ENCODE measurements at places on chromosomes 5 and 9. TPM values are rescaled to one million over a fixed set of nuclear protein-coding genes. Genes with fewer than 3 reads are reported as not detected.
A peak's percentile ranks its signal among the peaks of the same experiment; 100 is the strongest.

GRCh38 chr5:53109056-53109442 is 508 bp downstream of the MOCS2 start:
- no peak for DNase-seq

- DNase-seq, result no peak
Observed at GRCh38 chr5:77498952-77499351, 6.8 kb upstream of the WDR41 start.

DNA sequence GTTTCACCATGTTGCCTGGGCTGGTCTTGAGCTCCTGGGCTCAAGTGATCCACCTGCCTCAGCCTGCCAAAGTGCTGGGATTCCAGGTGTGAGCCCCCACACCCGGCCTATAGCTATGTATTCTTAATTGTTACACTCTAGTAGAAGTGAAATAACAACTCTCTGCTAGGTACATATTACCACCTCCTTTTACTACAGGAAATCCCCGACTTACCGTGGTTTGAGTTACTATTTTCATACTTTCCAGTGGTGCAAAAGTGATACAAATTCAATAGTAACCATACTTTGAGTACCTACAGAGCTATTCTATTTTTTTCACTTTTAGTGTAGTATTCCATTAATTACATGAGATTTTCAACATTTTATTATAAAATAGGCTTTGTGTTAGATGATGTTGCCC is 719 bp downstream of the ARL14EPL start:
- no peak for DNase-seq

DNA sequence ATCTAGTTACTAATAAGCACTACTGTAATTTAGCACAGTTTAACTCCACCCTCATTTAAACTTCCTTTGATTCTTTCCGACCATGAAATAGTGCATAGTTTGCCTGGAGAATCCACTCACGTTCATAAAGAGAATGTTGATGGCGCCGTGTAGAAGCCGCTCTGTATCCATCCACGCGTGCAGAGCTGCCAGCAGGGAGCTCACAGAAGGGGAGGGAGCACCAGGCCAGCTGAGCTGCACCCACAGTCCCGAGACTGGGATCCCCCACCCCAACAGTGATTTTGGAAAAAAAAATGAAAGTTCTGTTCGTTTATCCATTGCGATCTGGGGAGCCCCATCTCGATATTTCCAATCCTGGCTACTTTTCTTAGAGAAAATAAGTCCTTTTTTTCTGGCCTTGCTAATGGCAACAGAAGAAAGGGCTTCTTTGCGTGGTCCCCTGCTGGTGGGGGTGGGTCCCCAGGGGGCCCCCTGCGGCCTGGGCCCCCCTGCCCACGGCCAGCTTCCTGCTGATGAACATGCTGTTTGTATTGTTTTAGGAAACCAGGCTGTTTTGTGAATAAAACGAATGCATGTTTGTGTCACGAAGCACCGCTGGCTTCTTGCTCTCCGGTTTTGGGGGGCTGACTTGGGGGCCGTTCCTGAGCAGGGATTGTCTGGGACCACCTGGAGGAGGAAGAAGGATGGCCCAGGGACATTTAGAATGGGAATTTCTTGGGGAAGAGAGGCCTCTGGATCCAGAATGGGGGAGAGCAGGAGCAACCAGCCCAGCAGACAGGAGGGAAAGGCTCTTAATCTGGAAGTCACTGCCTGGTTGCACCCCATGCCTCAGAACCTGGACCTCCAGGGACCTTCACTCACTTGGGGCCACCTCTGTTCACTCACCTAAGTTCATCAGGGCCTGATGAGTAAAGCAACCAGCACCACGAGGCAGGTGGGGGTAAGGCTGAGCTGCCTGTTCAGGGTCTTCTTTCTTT is 35.4 kb downstream of the CXXC5 start:
- no peak for DNase-seq

DNA sequence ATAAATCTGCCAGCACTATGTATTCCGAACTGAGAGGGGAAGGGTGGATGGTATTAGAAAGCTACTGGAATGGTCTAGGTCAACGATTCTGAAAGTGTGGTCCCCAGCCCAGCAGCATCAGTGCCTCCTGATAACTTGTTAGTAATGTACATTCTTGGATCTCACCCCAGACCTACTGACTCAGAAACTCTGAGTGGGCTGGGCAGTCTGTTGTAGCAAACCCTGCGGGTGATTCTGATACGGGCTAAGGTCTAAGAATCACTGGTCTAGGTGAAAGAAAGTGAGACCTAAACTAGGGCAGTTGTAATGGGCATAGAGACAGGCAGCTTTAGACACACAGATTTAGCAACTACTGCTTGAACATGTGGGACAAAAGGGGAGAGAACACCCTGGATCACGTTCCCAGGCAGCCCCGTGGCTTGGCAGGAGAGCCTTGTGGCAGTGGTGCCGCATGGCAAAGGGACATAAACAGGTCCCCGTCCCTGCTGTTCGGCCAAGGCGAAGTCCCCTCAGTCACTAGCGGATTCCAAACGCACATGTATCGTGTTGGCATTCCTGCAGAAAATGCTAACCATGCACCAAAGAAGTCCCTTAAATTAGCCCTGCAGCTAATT is 216.3 kb downstream of the TTLL11 start:
- DNase-seq, result no peak

- DNase-seq, result no peak
Observed at GRCh38 chr9:97188545-97188944, 118.9 kb upstream of the CCDC180 start.

GRCh38 chr9:19162956-19163355 is 35.7 kb upstream of the PLIN2 start:
- no peak for DNase-seq

GRCh38 chr5:153523831-153524230 is 33.4 kb downstream of the GRIA1 start:
- no peak for DNase-seq

- no peak for DNase-seq
Observed at GRCh38 chr5:138287246-138287645, 12.8 kb upstream of the GFRA3 start.

- DNase-seq, result no peak
Observed at GRCh38 chr9:129988607-129989361, 54.2 kb downstream of the FNBP1 start.

DNA sequence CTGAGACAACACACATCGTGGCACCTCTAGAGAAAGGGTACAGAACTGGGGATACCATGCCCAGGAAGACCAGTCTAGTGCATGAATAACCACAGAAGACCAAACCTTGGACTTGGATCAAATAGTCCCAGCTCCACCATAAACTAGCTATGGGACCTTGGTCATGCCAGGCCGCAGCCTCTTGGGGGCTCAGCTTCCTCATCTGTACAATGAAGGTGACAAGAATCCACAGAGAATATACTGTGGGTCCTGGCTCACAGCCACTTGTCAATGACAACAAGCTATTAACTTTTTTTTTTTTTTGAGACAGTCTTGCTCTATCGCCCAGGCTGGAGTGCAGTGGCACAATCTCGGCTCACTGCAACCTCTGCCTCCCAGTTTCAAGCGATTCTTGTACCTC is 3.9 kb downstream of the KYAT1 start:
- no peak for DNase-seq

GRCh38 chr5:81081461-81081835 is 121.3 kb downstream of the RASGRF2 start:
- no peak for DNase-seq

DNA sequence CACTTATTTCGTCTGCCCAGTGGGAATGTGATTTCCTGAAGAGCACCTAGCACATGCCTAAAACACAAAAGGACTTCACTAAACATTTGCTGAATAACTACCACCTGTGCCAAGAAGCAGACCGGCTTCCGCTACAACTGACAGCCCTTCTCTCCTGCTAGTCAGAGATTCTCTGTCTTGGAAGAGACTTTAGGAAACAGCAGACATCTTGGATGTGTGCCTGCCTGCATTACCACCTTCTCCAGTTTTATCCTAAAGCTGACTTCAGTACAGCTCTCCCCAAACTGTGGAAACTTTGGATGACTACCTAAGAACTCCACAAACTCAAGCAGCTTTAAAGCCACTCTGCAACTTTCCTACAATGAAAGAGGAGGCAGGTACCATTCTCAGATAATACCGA is 116.5 kb upstream of the MAN2A1 start:
- DNase-seq, result no peak

- peak; percentile 26 for DNase-seq
Observed at GRCh38 chr5:76393035-76393680, 9.9 kb upstream of the IQGAP2 start.

- no peak for DNase-seq
Observed at GRCh38 chr5:58542709-58543108, 40.2 kb upstream of the RAB3C start.

DNA sequence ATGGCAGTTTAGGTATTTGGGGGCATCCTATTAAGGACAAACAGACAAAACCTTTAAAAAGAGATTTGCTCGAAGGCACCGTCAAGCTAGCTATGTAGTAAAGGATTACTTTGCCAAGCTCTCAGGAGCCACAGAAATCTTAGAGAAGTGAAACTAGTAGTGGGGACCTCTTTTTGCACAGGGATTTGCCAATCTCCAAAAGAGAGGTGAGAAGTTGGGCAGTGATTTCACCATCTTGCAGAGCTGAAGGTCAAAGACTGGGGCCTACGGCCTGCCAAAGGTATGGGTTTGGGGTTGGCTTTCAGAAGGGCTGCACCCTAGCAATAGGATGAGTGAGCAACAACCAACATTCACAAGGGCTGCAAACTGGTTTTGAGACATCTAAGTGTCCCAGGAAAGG is 1.6 kb upstream of the FCN1 start:
- no peak for DNase-seq

- no peak for DNase-seq
Observed at GRCh38 chr5:79471556-79471955, 42.4 kb downstream of the HOMER1 start.

DNA sequence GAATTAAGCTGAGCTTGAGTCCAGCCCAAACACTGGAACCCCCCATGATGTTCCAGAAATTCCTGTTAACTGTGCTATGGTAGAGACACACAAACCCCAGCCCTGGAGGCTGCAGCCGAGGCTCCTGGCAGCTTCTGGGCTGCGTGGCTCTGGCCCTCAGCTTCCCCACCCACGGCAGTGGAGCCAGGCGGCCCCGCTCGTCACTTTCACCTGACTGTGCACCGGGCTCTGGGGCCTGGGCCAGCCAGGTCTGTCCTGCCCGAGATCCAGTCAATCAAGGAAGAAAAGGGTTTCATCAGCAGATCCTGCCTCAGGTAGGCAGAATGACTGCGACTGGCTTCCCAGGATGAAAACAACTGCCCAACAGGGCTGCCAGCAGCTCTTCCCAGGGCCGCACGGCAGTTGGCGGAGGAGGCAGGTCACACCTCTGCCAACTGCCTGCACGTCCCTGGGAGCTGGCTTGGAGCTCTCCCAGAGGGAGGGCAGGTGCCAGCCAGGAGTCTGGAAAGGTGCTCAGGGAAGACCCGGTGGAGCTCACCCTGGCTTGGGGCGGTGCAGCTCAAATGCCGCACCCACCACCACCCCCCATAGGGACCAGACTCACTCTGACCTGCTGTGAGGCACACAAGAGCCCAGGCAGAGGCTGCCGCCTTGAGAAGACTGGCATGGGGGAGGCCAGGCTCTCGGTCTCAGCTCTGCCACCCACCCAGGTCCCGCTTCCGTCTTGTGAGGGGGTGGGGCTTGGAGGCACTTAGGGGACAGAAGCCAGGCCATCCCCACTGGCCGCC is 20.7 kb downstream of the BRD3 start:
- no peak for DNase-seq

GRCh38 chr9:21081999-21082398 is 4.3 kb upstream of the IFNB1 start:
- DNase-seq, result peak; percentile 26

DNA sequence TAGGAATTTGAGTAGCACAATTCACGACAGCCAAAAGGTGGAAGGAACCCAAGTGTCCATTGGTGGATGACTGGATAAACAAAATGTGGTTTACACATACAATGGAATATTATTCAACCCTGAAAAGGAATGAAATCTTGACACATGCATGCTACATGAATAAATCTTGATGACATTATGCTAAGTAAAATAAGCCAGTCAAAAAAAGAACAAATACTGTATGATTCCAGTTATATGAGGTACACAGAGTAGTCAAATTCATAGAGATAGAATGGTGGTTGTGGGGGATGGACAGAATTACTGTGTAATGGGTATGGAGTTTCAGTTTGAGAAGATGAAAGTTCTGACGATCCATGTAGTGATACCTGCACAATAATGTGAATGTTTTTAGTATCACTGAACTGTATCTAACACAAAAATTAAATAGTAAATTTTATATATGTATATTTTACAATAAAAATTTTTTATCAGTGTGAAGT is 117.7 kb upstream of the GNA14 start:
- DNase-seq, result no peak

DNA sequence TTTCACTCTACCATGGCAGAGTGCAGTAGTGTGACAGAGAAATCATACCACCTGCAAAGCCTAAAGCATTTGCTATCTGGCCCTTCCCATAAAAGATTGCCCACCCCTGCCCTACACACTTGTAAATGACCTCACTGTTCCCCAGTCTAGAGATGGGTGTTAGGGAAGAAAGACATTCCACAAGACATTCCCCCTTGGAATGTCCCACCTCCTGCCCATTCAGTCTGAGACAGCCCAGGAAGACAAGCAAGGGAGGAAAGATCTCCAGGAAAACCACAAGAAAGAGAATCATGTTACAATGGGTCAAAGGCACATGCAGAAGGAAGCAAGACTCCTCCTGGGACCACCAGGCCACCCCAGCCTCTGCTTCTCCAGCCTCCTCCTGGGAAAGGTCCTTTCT is 230.0 kb downstream of the AGTPBP1 start:
- DNase-seq, result no peak

GRCh38 chr9:123345567-123345955 is 10.4 kb upstream of the CRB2 start:
- no peak for DNase-seq

DNA sequence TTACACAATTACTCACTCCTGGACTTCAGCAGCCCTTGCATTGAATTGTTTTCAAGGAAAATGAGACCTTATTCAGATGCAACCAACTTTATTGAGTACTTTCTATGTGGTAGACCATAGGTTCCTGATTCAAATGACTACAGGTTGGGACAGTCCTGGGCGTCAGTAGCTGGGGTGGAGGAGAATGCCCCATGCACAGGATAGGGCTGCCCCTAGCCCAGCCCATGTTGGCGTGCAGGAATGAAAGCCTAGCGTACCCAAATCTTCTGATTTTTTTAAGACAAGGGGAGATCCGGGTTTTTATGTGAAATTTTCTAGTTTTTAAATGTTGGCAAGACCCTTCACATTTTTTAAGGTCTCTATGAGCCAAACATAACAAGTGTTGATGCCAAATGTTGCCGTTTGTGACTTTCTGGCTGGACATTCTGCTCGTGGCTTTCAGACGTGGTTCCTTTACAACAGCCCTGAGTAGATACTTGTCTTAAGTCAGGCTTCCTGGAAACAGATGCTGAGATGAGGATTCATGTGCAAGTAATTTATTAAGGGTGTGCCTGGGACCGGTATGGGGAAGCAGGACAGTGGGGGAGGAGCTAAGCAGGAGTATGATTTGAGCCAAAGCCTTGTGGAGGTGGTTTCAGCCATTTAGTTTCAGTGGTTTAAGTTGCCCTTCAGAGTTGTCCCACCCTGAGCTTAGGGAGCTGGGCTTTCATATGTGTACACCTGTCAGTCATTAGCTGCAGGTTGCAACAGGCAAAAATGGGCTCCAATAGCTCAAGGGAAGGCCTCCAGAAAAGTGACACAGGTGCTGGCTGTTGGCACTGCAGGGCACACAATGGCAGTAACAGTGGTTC is 154.1 kb downstream of the NTRK2 start:
- DNase-seq, result no peak

Gene HK3
- total RNA-seq, result 1.4 TPM

Gene TAF11L5
- not detected for total RNA-seq

Gene ANKRD18B
- total RNA-seq, result 0.32 TPM

Gene C5orf52
- total RNA-seq, result not detected

Gene PCDHAC1
- total RNA-seq, result not detected

Gene OBP2B
- not detected for total RNA-seq

Gene PCDHA1
- total RNA-seq, result not detected

Gene TPM2
- total RNA-seq, result 13.2 TPM

Gene SNCAIP
- not detected for total RNA-seq

Gene CACFD1
- 4.7 TPM for total RNA-seq

All from naive thymus-derived CD4-positive, alpha-beta T cell (primary cell).